IPS DF 19.7 (cell line): ENCODE measurements at places on chromosomes 3 and 15.

DNA sequence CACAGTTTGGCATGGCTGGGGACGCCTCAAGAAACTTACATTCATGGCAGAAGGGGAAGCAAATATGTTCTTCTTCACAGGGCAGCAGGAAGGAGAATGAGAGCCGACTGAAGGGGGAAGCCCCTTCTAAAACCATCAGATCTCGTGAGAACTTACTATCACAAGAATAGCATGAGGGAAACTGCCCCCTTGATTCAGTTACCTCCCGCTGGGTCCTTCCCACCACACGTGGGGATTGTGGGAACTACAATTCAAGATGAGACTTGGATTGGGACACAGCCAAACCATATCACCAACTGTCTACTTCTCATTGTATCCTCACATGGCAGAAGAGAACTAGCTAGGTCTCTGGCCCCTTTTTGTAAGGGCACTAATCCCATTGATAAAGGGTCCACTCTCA, 30.5 kb downstream of the CCDC32 start:
- DNase-seq: no peak

GRCh38 chr15:34496207-34496995, 58.8 kb upstream of the GOLGA8A start:
- no peak for DNase-seq

DNA sequence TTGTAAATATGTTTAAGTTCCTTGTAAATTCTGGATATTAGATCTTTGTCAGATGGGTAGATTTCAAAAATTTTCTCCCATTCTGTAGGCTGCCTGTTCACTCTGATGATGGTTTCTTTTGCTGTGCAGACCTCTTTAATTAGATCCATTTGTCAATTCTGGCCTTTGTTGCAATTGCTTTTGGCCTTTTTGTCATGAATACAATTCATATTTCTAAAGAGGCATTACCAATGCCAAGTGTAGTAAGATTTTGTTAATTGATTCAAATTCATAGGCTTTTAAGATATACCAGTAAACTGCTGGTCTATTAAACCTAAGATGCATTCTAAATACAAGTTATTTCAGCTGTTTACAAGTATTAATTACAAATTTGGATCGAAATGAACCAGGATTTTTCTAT, 31.0 kb downstream of the PIK3R4 start:
- no peak for DNase-seq

DNA sequence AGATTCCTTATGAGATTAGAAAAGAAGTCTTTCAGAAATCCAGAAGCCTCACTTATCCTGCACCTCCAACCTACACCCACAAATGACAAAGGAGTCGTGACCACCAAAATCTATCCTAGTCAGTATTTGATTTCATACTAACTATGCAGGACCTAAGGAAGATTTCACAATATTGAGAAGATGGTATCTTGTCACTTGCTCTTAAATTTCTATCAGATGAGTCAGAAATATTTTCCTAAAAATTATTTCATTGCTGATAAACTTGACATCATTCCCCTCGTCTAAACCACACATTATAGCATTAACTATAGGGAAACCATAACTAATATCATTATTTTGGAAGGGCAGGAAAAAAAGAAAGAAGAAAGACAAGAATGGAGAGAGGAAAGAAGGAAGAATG, 138.0 kb upstream of the THBS1 start:
- no peak for DNase-seq
